Activated CD4-positive, alpha-beta memory T cell treated with anti-CD3 and anti-CD28 coated beads for 36 hours (primary cell): ENCODE measurements at places on chromosomes 12 and 14.
A peak's percentile ranks its signal among the peaks of the same experiment; 100 is the strongest.

DNA sequence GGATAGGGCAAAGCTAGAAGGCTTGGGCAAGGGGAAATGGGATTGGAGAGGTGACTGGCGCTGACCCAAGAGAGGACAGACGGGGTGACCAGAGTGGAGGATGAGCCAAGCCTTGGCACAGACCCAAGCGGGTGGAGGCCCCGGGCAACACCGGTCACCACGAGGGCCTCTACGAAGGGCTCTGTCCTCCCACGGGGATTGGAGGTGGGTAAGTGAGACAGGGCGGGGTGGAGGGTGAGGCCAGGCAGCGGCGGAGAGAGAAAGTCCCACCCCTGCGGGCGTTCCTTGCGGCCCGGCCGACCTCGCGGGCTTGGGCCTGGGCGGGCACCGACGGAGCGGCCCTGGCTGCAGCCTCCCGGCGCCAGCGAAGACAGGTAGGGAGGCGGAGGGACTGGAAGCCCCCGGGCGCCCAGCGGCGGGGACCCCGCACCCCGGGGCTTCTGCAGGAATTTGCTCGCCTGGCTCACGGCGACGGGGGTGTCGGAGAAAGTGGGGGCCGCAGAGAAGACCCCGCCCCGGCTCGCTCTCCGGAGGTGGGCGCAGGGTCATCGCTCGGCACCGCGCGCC, at the start of gene PAPLN:
TSS of gene PAPLN (plus strand) at position 288 of the 567 bp plus-strand sequence. CDS start 2,273 bp downstream, outside the sequence.
- DNase-seq: no peak

DNA sequence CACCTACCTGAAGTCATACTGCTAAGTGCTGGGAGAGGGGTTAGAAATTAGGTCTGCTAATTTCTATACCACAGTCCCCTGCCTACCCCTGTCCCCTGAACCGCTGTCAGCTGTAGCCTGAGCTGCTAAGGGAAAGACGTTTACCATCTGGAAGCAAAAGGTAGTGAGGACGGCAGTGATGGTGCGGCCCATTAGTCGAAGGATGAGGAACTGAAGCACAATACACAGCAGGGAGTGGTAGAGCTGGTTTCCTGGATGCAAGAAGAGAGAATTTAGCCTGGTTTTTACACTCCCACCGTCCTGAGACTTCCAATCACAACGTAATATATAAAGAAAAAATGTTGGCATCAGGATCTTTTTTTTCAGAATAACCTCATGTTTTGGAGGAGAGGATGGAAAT, 11.8 kb downstream of the EMG1 start:
- DNase-seq: no peak

DNA sequence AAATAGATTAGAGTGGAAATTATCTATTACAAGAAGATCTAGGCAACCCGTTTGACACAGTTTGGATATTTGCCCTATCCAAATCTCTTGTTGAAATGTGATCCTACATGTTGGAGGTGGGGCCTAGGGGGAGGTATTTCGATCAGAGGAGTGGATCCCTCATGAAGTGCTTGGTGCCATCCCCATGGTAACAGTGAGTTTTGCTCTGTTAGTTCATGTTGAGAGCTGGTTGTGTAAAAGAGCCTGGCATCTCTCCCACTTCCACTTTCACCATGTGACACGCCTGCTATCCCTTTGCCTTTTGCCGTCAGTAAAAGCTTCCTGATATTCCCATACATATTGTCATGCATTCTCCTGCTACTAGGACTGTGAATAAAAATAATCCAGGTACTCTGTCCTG, 66.4 kb upstream of the FLRT2 start:
- DNase-seq: no peak

- no peak for DNase-seq
These were observed 15.3 kb upstream of the KRT80 start for GRCh38 chr12:52207106-52207505.

- no peak for DNase-seq
These were observed 375.5 kb upstream of the RGS6 start for GRCh38 chr14:71556730-71557129.

- DNase-seq: no peak
These were observed 60.3 kb downstream of the NUAK1 start for GRCh38 chr12:106078358-106079010.

- DNase-seq: no peak
These were observed 7.3 kb downstream of the PHLDA1 start for GRCh38 chr12:76024102-76024781.

GRCh38 chr12:19288603-19289244, 150.6 kb upstream of the AEBP2 start:
- no peak for DNase-seq

DNA sequence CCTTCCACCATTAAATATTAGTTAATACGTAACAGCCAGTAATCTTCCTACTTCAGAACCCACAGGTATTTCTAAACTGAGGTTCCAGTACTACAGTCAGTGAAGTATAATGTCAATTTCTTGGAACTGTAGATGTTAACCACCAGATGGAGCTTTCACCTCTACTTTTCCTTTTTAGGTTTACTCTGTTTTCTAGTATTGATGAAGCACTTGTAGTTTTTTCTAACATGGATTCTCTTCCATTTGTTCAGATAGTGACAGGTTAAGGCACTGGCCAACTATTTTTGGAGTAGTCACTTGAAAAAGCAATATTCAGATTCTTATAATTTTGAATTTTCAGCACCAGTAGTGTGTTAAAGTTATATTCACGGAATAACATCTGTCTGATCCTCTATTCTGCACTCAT, 4.6 kb upstream of the SEC23A start:
- no peak for DNase-seq

DNA sequence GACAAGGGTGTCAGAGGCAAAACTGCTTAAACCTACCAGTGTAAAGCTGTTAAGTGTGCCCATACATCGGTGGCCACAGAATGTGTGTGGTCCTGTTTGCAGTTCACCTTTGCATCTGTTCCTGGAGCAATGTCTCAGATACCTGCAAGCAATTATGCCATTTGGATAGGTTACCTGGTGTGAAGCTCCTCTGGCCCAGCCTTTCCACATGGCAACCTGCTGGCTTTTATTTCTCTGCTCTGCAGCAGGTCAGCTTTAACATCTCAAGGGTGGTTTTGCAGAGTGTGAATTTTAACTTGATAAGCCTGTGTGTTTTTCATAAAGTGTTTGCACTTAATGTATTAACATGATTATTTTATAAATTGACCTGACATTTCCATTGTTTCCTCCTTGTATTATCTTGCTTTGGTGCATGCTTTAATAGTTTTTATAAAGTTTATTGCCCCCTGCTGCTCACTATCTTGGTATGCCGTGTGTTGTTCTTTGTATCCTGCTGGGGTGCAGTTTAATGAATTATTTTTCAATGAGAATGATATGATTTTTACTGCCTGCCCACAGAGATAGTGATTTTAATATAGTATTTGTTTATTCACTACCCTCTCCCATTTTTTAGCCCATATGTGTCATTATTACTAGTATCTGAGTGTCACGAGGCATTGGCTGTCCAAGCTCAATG, 403.8 kb downstream of the NPAS3 start:
- no peak for DNase-seq

DNA sequence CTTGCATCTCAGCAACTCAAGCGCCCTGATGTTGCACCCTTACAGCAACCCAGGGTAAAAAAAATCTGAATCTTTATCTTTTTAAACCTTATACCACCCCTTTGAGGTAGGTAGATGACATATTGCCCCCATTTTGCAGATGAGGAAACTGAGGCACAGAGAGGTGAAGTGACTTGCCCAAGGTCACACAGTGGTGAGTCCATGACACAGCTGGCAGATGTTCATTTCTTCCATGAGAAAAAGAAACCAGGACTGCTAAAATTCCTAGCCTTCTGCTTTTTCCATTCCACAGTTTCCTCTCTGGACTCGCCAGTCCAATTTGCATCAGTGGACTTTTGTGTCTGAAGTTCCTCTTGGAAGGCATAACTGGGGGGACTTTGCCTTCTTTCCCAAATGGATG, 79.3 kb downstream of the IGF1 start:
- DNase-seq: no peak

- DNase-seq: no peak
These were observed 359.2 kb upstream of the ATP2B1 start for GRCh38 chr12:90067791-90068190.

DNA sequence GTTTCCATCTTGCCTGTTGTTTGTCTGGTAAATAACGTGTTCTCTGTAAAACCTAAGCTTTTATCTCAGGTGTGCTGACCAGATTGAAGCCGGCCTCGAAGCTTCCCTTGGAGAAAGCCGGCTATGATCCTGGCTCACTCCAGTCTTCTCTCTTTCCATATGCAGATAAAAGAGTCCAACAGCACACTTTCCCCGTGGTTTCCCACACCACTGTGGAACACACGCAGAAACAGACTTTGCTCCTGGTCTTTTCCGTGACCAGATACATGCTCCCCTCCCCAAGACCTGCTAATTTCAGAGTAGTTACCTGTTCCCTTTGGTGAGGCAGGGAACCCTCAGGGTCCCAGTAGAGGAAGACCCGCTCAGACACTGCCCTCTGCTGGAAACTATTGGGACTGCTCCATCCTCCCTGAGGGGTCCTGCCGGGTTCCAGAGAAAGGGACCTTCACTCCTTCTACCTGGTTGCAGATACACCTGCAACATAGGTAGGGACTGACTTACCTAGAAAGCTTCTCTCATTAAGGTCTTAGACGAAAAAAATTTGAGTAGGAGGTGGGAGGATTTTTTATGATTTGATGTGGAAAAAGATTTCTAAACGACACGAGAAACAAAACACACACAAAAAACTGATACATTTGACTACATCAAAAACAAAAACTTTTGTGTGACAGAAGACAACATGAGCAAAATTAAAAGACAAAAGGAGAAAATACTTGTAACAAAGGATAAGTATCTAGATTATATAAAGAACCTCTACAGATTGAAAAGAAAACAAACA, 415.4 kb upstream of the CCDC196 start:
- DNase-seq: peak; percentile 72

GRCh38 chr14:59278111-59278510, 89.6 kb downstream of the DAAM1 start:
- DNase-seq: no peak
